ENCODE measurements at places on chromosomes 12 and 14.

DNA sequence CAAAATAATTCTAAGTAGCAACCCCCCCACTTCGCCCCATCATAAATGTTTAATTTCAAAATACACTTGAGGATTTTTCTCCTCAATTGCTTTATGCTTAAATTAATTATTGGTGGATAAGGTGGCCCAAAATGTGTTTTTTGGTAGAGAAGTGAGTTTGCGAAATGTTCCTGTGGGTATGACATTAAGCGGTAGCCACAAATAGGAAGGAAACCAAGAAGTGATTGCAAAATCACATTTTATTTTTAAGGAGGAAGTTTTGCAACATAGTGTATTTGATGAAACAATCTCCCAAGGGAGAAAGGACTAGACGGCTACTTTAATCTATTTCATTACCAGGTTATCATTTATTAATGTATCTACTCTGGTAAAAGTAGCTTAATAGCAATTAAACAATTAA is 25.5 kb downstream of the SLC25A3 start:
- DNase-seq, result no peak

DNA sequence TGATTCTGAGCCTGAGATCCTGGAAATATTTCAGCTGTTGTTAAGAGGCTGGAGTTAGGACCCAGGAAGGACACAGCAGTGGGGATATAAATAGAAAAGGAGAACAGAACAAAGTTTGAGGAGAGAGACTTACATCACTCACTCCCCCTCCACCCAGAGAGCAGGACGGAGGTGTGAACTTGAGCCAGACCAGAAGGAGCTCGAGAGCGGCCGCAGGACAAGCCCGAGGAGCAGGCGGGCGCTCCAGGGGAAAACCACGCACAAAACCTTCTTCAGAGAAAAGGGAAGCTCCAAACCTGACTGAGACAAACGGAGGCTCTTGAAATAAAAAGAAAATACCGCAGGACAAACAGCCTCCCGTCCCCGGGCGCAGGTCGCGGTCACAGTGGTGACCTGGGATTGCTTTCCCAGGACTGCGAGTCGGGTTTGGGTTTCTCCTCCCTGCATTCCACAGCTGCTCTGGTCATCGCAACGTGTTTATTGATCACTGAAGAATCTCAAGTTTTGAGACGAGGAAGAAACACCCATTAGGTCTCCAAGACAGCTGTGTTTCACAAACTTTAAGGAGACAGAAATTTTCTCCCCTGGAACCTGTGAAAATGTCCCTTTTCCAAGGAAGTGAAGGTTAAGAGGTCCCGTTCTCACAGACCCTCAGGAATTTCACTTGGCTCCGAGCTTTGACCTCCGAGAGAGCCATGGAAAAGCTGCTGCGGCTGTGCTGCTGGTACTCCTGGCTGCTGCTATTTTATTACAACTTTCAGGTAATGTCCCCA is at the start of gene ADGRD1:
ADGRD1 (plus strand) TSS at position 137 of the 773 bp plus-strand sequence; CDS start at position 696, 559 bp downstream.
- DNase-seq, result no peak

- no peak for DNase-seq
Observed at GRCh38 chr14:67389275-67389674, 22.7 kb downstream of the PLEK2 start.

DNA sequence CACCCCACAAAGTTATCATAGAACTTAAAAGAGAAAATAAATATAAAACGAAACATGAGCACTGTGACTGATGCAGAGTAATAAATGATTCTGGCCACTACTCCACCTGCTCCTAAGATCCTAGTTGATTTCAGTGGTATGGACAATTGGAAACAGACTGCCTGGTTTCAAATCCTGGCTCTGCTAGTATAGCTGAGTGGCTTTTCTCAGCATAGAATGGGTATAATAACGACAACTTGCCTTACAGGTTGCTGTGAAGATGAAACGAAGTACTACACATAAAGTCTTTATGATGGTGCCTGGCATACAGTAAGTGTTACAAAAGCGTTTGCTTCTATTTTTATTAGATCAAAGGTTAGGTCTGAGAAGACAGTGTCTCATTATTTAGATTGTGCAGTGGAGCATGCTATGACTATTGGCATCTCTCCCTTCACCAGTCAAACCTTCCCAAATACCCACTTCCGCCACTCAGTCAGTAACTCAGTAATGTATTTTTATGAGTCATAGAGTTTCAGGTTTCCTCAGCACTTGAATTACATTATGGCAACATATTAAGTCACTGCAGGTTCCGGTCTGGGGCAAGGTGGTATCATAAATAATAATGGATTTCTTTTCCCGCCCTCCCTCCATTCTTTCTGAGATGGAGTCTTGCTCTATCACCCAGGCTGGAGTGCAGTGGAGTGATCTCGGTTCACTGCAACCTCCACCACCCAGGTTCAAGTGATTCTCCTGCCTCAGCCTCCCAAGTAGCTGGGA is 29.7 kb upstream of the NR2C1 start:
- DNase-seq, result no peak

- DNase-seq, result no peak
Observed at GRCh38 chr12:106418970-106419369, 61.4 kb downstream of the POLR3B start.

GRCh38 chr14:77520555-77520954 is 21.9 kb upstream of the ISM2 start:
- no peak for DNase-seq

GRCh38 chr12:11711651-11712327 is 62.3 kb downstream of the ETV6 start:
- DNase-seq, result no peak

DNA sequence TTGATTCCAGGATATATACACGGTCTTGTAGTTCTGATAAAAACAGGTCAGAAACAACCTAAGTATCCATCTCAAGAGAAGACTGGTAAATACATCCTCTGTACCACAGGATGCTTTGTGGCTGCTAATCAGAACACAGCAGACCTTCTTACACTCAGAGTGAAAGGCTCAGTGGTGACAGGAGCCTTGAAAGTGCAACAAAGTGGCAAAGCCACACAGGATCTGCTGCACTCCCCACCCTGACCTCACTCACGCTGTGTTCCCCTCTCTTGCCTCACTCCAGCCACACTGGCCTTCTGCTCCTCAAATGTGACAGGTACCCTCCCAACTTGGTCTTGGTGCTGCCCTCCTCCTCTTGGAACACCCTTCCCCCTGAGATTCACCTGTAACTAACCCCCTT is 98.1 kb upstream of the GRIP1 start:
- no peak for DNase-seq

GRCh38 chr14:68624541-68625220 is 168.2 kb downstream of the ZFP36L1 start:
- no peak for DNase-seq

- DNase-seq, result no peak
Observed at GRCh38 chr12:8831116-8831515, 8.7 kb downstream of the A2ML1 start.

DNA sequence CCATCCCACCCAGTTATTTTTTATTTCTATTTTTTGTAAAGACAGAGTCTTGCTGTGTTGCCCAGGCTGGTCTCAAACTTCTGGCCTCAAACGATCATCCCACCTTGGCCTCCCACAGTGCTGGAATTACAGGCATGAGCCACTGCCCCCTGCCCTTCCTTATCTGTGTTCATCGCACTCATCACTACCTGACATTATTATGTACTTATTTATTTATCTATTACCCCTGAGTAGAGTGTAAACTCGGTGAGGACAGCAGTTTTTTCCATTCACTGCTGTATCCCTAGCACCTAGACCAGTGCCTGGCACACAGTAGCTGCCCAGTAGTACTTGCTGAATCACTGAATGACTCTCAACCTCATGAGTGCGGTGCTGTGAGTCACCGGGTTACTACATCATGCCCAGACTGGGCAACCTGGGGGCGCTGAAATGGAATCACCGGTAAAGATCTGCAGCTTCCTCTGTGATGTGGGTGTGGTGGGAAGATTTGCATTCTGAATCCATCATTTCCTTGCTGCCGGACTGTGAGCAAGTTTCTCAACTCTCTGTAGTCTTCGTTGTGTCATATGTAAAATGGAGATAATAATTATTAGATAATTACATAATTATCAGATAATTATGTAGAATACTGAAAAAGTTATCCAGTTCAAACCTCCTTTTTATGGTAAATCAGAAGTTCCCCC is 81.9 kb upstream of the USP44 start:
- DNase-seq, result no peak

DNA sequence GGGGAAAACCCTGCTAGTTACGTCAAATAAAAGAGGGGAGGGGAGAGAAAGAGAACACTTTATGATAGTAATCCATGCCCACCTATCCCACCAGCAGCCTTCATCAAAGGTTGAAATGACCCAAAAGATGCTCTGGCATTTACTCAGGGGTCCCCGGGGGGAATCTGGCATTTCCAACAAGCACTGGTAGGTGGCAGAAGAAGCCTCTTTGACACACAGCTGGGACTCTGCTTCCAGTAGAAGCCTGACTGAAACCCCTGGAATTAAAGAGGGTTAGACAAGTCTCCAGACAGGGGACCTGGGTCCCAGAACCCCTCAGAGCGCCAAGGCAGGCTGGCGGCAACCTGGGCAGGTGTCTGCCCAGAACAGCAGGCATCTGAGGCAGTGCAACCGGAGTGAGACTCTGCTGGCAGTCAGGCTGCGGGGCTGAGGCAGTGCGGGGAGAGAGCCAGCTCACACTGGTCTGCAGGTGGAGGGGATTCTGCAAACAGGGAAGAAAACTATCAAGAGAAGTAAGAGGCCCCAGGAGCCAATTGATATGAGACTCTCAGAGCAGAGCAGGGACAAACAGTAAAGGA is 85.0 kb upstream of the CAPRIN2 start:
- DNase-seq, result no peak

DNA sequence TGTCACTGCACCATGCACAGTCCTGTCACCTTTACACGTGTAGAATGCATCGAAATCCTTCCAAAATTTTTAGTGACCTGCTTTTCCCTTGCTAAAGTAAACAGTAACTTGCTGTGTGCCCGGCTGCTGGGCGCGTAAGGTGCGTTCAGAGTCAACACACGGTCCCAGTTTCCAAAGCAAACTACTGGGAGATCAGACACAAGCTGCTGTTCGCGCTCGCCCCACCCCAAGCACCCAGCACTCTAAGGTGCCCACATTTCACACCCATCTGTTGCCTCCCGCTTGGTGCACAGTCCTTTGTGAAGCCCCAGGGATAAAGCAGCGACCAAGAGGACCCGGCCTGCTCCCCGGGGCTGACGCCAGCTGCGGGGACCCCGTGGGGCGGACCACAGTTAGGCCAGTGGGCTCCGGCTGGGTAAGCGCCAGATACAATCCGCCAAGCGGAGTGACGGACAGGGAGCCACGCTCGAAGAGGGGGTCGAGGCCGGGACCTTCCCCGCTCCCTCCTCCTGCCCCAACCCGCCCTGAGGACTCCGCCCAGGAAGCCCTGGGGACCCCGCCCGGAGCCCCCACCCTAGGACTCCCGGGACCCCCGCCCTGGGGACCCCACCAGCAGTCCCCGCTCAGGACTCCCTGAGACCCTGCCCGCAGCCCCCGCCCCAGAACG is 633 bp downstream of the STX2 start:
- DNase-seq, result no peak

DNA sequence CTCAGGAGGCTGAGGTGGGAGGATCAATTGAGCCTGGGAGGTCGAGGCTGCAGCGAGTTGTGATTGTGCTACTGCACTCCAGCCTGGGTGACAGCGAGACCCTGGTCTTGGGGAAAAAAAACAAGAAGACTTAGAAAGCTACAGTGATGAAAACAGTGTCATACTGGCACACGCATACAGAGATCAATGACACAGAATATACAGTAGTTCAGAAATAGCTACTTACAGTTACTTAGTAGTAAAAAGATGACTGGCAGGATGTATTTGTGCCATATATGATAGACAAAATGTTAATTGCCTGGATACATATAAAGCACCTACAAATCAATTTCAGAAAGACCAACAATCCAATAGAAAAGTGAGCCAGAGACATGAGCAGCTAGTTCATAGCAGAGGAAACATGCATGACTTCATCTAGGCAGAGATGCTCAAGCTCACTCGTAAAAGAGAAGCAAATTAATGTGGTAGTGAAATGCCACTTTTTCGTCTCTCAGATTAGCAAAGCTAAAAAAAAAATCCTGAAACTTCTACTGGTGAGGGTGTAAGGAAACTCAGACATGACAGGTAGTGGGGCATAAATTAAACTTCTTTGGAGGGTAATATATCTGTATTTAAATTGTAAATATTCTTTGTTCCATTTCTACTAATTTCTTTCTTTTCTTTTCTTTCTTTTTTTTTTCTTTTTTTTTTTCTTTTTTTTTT is 2.5 kb upstream of the ALDH2 start:
- DNase-seq, result no peak

- DNase-seq, result no peak
Observed at GRCh38 chr12:4174417-4174816, 99.1 kb upstream of the CCND2 start.

- no peak for DNase-seq
Observed at GRCh38 chr12:96130396-96131059, 63.6 kb upstream of the ELK3 start.

- no peak for DNase-seq
Observed at GRCh38 chr12:93373961-93374656, 3.6 kb upstream of the NUDT4 start.

- no peak for DNase-seq
Observed at GRCh38 chr14:56378475-56378877, 201.1 kb upstream of the TMEM260 start.

GRCh38 chr14:75493592-75494087 is 28.6 kb upstream of the BATF start:
- DNase-seq, result no peak

DNA sequence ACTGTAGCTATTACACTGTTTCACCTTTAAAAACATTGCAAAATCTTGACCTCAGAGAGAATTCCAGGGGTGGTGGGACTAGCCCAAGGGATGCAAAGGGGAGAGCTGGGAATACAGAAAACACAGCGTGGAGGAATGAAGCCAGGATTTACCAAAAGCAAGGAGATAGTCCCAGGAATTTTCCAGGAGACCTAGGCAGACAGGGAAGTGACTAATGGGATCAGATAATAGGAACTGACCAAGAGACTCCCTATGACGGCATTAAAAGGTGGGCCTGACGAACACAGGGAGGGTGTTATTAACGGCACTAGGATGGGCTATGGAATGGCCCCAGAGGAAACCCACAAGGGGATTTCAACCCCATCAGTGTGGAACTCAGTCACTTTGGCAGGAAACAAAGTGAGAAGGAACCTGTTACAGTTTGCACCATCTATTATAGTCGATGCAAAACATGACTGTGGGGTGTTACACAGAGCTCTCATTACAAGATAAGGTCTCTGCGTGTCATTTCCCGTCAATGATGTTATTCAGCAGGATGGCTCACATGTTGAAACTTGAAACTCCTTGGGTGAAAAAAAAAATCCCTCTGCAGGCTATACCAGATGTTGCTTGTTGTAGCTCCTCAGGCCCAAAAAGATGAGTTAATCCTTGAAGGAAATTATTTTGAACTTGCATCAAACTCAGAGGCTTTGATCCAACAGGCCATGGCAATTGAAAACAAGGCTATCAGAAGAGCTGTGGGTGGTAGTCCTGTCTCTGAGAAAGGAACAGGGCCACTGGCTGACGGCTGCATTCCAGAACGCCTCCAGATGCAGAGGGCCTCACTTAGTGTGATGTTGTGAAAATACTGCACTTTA is 58.7 kb downstream of the DRAM1 start:
- no peak for DNase-seq

GRCh38 chr14:70796551-70796950 is 12.8 kb downstream of the MAP3K9 start:
- DNase-seq, result no peak

Data from effector CD4-positive, alpha-beta T cell (primary cell).